NCI-H446 treated with DMSO at 0.1 percent for 48 hours (cell line): ENCODE measurements at places on chromosomes 7 and 10.

GRCh38 chr7:20326342-20326741 is 4.4 kb upstream of the ITGB8 start:
- no peak for DNase-seq

GRCh38 chr10:98258683-98259454 is 9.1 kb downstream of the LOXL4 start:
- DNase-seq = no peak

DNA sequence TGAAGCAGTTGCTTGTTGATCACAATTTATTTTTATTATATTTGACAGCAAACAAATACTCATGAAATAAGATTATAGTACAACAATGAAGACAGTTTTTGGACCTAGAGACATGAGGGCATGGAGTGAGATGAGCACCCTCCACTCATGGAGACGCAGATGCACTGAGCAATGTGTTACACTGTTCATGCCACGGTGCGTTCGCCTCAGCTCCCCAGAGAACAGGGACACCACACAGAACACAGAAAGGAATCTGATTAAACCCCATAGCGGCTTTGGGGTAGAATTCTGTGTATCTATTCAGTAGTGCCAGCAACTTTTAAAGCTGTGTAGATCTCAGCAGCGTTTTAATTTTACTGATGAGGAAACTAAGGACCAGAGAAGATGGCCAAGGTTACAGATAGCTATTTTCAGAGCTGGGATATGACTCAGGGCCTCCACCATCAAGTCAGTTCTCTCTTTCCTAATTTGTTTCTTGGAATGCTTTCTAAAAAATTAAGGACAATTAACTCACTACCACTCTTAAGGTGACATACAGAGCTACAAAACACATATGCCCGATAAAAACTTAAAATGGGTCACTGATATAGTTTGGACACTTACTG is 33.6 kb downstream of the FAM25A start:
- no peak for DNase-seq

- no peak for DNase-seq
Observed at GRCh38 chr10:387909-388660, 252.8 kb downstream of the ZMYND11 start.

DNA sequence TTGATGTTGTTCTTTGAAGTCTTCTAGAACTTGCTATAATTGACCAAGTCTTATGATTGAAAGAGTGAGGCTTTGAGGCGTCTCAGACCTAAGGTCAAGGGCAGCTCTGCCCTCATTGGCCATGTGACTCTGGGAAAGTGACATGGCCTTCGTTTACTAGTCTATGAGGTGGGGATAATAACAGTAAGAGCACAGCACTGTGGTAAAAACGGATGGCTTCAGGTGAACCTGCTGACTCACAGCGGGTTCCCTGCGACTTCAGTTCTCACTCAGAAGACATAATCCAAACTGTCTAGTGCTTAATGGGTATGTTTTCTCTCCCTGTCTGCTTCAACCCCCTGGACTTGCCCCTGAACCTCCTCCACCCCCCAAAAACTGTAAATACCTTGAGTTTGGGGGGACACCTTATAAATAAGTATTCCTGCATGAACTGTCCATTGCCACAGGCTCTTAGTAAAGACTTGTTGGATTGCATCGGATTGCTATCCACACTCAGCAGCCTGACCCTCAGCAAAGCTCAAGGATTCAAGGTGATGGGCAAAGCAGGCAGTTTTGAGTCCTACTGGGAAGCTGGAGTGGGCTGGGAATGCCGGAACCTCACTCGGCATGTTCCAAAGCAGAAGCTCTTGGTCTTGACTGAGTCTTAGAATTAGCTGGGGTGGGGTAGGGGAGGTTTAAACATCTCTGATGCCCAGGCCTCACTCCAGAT is 304.6 kb downstream of the KLF6 start:
- no peak for DNase-seq

GRCh38 chr10:75228834-75229233 is 6.9 kb downstream of the COMTD1 start:
- no peak for DNase-seq

DNA sequence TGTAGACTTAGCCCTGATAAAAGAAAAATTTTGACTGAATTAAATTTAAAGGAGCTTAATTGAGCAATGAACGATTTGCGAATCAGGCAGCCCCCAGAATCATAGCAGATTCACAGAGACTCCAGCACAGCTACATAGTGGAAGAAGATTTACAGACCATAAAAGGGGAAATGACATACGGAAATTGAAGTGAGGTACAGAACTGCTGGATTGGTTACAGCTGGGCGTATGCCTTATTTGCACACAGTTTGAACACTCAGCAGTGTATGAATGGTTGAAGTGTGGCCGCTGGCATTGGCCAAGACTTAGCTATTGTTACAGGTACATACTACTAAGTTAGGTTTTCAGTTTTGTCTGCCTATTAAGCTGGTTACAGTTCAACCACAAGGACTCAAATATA is 433.5 kb upstream of the CELF2 start:
- no peak for DNase-seq

- no peak for DNase-seq
Observed at GRCh38 chr7:72538856-72539255, 126.7 kb upstream of the CALN1 start.

- no peak for DNase-seq
Observed at GRCh38 chr10:44929356-44930255, 18.5 kb downstream of the TMEM72 start.

DNA sequence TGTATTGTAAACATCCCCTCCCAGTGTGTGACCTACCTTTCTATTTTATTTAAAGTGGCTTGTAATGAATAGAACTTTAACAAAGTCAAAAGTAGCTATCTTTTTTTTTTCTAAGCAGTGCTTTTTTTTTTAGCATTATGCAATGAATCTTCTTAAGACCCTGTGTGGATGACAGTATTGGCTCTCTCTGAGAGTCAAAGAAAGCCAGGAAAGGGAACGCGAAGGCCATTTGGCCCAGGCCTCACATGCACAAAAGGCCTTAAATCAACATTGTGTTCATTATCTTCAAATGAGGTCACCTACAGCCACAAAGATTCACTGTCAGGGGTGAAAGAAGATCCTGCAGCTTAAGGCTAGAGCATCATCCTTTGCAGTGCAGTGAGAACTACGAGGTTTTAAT is 721.5 kb downstream of the GRID1 start:
- DNase-seq = no peak

- no peak for DNase-seq
Observed at GRCh38 chr10:56623064-56623463, 262.0 kb upstream of the ZWINT start.

DNA sequence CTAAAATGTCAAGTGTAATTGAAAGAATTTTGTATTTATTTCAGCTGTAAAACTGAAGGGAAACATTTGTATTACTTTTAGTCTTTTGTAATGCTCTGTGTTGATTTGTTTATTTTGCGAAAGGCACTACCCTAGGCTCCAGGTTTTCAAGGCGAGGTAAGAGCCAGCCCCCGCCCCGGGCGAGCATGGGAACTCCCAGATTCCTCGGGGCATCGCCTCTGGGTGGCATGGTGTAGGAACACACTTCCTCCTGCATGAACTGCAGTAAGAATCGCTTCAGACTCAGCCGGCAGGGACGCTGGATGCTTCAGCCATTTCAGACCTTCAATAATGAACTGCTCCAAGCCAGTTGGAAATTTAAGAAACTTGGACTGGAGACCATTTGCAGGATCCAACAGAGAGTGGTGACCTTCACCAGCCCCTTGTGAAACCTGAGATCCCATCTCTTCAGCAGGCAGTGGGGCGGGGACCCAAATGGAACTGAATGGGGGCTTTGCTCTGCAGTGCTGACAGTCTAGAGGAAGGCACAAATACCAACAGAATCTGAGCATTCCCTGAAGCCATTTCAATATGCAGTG is 544.3 kb upstream of the MGMT start:
- DNase-seq = no peak

GRCh38 chr10:19993714-19994315 is 177.6 kb downstream of the PLXDC2 start:
- no peak for DNase-seq

GRCh38 chr10:69089638-69090599 is 2.0 kb downstream of the SRGN start:
- DNase-seq = no peak

DNA sequence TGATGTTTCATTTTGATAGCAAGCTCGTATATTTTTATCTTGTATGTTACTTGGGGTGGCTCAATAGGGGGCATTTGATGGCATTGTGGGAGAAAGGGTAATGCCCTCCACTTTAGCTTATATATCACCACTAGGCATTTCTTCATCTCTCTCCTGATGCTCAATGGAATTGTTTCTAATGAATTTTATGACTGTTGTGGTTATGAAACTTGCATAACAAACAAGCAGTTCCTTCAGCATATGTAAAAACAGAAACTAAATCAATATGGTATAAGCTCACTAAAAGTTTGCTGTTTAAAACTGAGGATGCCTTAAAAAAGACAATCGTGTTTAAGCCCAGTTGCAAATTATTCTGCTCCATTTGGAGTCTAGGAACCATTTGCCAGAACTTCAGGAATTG is 75.5 kb downstream of the CDK14 start:
- no peak for DNase-seq

GRCh38 chr7:151871904-151872303 is 5.0 kb downstream of the PRKAG2 start:
- no peak for DNase-seq
